ENCODE measurements at places on chromosomes 6 and 20.
A peak's percentile ranks its signal among the peaks of the same experiment; 100 is the strongest.

- no peak for DNase-seq
Measured at GRCh38 chr6:84462698-84463097, 235.3 kb upstream of the CEP162 start.

- DNase-seq: no peak
Measured at GRCh38 chr20:375265-375889, 5.2 kb upstream of the TRIB3 start.

DNA sequence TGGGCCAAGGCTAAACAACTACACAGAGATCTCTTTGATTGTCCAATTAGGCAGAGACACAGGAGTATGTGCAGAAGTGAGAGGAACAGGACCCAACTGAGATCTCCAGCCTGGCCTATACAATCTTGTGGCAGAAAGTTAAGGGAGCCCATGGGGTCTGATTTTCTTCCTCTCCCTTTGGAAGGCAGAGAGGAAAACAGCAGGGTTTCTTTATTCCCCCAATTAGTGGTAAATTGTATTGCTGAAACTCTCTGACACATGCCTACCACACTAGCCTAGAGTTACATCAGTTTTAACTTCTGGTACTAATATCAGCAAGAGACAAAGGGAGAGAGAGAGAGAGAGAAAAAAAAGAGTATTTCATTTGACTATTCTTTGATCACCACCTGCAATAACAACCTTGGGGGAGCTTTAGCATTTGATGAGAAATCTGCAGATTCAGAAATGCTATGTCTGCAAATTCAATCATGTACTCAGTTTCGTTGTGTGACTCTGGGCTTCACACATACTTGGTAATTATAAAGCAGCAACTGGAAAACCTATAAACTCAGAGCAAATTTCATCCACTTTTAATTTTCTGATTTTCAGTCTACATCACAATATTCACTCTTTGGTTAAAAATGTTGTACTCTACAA is 260.3 kb upstream of the SPTLC3 start:
- DNase-seq: no peak

DNA sequence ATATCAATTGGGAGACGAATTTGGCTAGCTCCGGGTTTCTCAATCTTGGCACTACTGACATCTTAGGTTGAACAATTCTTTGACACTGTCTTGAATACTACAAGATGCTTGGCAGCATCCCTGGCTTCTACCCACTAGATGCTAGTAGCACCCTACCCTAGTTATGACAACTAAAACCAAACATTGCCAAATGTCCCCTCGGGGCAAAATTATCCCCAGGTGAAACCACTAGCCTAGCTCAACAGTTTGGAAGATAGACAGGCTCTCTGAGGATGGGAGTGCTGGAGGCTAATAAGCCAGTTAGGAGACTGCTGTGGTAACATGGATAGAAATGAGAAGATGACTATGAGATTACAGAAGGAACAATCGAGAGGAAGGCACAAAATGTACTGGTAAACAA is 20.9 kb downstream of the CCNC start:
- DNase-seq: no peak

GRCh38 chr6:14934013-14934412 is 311.9 kb upstream of the JARID2 start:
- DNase-seq: no peak

DNA sequence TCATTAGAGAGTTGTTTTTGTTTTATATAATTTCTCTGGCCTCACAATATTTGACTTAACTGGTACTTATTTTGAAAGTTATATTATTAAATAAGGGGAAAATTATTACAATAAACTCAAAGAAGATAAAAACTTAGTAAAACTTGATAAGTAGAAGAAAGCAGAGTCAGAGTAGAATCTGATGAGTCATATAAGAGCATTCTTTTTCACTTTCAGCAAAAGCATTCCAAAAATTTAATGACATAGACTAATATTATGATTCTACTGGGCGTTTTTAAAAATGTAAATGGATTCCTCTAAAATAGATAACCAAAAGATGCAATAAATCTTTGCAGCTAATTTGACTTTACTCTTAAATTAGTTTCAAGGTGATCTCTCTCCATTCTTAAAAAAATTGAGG is 366.3 kb upstream of the IMPG1 start:
- DNase-seq: no peak

DNA sequence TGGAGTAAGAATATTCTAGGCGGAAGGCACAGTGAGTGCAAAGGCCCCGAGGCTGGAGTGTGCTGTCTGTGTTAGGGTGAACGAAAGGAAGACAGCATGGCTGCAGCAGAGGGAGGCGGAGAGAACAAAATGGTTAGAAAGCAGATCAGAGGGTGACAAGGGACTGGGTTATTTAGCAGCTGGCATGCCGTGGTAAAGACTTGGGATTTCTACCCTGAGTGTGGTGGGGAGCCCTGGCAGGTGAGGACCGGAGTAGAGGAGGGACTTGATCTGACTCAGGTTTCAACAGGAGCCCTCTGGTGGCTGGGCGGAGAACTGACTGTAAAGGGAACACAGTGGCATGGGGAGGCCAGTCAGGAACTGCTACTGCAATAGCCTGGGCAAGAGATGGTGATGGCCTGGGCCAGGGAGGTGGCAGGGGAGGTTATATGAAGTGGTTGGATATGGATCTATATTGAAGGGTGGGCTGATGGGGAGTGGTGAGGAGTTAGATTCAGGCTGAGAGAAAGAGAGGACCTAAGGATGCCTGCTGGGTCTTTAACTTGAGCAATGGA is 38.0 kb downstream of the PIM1 start:
- peak; percentile 89 for DNase-seq

DNA sequence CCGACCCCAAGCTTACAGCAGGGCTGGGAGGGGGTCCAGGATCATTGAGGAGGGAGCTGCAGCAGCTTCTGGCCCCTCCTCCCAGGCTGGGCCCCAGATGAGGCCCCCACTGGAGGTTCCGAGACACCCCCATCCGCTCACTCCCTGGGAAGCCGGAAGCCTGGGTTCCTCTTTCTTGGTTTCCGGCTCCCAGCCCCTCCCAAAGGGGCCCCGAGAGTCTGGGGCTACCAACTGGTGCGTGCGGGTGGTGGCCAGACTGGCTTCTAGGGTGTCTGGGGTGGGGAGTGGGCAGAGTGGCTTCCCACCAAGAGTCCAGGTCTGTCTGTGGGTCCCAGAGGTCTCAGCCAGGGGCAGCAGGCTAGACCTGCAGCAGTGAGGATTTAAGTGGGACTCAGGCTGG is 2.2 kb downstream of the RGS19 start:
- DNase-seq: no peak

GRCh38 chr6:153449279-153449678 is 318.2 kb upstream of the RGS17 start:
- DNase-seq: no peak

GRCh38 chr6:154399097-154399496 is 42.5 kb upstream of the IPCEF1 start:
- no peak for DNase-seq

- no peak for DNase-seq
Measured at GRCh38 chr6:13479971-13480434, 7.4 kb downstream of the GFOD1 start.

DNA sequence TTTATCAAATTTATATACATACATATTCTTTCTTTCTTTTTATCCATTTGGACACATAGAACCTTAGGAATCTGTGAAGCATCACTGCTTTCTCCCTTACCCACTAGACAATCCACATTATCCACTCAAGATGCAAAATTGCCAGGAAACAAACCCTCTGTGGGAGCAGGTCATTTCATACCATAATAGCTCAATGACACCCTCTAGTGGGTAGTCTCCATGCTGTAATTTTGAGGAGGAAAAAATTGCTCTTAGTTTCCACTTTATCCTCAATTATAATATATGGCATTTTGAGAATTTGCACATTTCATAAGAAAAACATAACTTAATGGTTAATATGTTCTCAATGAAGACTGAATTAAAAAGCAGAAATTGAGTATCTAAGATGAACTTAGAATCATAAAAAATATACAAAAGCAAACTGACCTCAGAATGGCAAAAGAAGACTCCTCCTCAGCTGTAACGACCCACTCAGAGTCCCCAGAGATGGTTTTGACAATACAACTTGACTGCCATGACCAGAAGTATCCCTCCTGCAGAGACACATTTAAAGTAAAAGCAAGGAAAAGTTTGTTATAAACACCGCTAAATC is 164.1 kb downstream of the FRK start:
- peak; percentile 70 for DNase-seq

DNA sequence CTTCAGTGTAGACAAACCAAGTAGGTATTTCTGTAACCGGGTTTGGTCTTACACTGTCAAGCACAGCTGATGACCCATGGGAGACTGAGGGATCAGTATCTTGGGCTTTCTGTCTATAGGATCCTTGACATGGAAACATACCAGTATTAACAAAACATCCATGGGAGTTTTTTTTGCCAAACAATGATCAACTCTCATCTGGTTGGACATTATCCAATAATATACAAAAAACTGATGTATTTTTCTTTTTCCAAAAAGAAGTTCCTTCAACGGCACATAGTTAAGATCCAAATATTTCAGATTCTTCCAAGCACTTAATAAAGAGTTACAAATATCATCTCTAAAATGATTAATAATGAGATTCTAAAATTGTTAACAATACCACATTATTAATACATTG is 459.9 kb downstream of the PRKN start:
- DNase-seq: no peak

DNA sequence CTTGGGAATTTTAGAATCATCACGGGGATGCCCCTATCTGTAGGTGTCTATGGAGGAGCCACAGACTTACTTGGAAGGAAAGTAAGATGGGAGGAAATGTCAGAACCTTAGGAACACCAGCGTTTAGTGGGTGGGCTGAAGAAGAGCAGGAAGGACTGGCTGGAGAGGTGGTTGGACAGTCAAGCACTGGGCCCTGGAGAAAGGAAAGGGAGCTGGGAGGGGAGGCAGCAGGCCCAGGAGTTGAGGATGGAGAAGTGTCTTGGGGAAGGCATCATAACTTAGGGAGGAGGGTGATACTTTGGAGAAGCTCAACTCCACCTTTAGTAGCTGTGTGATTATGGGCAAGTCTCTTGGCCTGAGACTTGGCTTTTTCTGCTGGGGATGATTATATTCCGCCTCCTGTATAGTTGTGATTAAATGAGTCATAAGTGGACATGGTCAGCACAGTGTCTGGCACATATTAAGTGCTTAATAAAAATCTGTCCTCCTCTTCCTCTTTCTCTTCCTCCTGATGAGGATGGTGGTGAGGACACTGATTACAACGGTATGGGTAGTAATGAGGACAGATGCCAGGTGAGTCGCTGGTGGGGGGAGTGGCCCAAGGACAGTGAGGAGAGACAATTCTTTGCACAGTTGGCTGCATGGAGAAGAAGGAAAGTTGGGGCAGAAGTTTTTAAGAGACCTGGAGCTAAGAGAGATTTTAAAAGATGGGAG is 125.7 kb downstream of the TOX2 start:
- no peak for DNase-seq

- DNase-seq: no peak
Measured at GRCh38 chr6:85975957-85976356, 333.3 kb upstream of the SYNCRIP start.

- peak; percentile 69 for DNase-seq
Measured at GRCh38 chr6:133854364-133855275, 34.3 kb upstream of the TCF21 start.

- DNase-seq: no peak
Measured at GRCh38 chr6:134318236-134318973, 493 bp upstream of the SGK1 start.

GRCh38 chr20:45014671-45015415 is 48.5 kb downstream of the STK4 start:
- DNase-seq: no peak

DNA sequence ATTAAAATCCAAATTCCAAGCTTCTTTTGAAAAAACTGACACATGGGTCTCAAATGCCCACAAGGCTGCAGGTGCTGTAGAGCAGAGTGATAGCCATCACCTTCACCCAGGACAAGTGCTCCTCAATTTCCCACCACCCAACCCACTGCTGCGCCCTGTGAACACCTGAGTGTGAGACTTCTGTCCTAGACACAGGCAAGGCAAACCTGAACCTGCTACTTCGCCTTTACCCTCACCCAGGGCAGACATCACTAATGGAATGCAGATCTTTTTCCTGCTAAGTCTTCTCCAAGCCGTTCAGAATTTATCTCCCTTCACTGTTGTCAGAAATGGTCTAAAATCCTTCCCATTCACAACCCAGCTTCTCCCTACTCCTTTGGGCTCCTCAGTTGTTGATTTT is 65.9 kb downstream of the PREX1 start:
- DNase-seq: no peak

DNA sequence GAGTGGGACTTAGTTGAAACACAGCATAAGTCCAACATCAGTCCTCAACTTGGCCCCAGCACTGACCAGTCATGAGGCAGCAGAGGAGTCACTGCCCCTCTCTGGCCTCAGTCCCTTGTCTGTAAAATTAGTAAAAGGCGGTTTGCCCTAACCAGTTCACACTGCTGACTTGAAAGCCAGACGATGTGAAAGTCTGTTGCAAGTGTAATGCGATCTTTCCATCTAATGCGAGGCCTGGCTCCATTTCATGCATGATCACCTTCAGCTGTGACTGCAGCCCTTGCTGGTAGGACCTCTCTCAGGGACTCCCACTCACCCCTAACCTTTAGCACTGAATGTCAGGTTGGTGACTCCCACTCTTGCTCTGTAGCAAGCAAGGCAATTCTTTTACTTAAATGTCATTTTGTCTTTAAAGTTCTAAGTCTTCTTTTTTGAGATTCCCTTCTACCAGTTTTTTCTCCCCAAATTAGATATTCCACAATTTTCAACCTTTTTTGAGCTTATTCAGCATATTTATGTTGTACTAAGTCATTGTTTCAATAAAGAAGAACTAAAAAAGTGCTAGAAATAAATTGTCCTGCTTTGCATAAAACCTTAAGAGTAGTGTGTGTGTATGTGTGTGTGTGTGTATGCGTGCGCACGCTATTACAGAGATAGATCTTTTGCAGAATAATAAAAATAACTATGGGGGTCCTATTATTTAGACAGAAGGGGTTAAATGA is 245.5 kb downstream of the PACRG start:
- DNase-seq: peak; percentile 94

GRCh38 chr6:158963020-158963808 is 36.8 kb downstream of the RSPH3 start:
- DNase-seq: no peak

DNA sequence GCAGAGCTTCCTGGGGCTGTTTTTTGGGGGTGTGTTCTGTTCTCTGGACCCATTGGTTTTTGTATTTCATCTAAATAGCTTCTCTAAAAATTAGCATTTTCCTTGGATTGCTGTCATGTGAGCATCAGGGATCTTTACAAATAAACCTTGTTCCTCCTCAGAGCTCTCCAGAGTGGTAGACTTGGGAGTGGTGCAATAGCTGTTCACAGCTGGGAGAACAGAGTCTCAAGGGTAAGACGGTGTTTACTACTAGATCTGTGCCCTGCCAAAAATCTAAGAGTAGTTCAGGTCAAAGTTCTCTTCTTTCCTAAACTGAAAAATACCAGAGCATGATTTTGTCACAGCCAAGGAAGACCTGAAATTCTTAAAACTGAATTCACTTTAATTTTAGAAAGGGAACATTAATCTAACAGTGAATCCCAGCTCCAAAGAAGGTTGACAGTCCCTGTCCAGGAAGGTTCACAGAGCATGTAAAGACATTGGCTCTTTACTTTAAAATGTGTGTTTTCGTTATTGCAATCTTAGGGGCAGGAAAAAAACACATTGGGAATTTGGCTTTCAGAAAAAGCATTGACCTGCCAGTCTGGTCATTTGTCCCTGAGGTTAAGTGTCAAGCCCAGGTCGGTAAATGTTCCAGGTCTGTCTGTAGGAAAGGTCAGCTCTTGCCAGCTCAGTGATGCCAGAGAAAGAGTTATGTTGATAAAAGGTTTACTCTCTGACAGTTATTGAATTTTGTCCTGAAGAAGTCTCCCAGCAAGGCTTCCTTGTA is 43.3 kb downstream of the VAPB start:
- DNase-seq: no peak

- DNase-seq: no peak
Measured at GRCh38 chr20:33059136-33059535, 5.4 kb downstream of the BPIFB3 start.
